ENCODE measurements at places on chromosomes 13 and 19.

GRCh38 chr19:23075031-23075733 is 41.6 kb upstream of the ZNF730 start:
- no peak for DNase-seq

DNA sequence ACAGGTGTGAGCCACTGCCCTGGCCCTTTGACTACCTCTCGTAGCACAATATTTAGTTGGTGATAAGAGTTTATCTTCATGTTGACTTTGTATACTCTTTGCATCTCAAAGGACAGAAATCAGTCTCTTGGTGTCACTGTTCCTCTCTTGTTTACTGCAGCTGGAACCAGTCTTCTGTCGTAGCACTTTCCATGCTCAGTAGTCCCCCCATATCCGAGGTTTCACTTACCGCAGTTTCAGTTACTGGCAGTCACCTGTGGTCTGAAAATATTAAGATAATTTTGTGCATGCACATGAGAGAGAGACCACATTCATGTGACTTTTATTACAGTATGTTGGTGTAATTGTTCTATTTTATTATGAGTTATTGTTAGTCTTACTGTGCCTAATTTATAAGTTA is 49.1 kb downstream of the WASF3 start:
- no peak for DNase-seq

DNA sequence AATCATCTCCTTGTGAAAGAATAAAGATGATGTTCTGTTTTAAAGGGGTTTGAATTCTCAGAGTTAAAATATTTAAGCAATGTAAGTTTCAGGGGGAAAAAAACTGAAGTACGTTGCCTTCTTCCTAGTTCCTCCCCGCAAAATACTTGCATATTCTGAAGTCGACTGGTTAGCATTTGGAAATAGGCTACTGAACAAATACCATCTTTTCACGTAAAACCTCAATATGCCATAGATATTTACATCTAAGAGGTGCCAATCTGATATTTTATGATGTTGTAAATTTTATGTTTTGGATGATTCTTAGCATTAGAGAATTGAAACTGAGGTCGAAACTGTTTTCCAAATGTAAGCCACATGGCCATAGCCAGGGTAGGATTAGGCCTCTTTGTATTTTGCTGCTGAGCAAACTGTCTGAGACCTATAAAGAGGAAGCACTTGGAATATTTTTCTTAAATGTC is 138.3 kb downstream of the FLT1 start:
- no peak for DNase-seq

DNA sequence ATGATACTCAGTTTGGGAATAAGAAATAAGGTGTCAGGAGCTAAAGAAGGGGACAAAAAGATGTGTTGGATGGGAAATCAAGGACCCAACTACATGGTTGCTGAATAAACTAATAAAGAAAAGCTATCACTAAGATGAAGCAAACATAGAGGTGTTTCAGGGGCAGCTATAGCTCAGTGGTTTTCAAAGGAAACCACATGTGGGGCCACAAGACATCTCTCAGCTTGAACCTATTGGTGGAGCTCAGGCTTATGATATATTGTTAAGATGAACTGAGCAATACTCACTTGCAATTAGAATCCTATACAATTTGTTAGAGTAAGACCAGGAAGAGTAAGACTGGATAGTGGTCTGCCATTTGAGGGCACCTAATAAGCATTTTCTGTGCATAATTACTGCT is 45.1 kb upstream of the SPRY2 start:
- no peak for DNase-seq

DNA sequence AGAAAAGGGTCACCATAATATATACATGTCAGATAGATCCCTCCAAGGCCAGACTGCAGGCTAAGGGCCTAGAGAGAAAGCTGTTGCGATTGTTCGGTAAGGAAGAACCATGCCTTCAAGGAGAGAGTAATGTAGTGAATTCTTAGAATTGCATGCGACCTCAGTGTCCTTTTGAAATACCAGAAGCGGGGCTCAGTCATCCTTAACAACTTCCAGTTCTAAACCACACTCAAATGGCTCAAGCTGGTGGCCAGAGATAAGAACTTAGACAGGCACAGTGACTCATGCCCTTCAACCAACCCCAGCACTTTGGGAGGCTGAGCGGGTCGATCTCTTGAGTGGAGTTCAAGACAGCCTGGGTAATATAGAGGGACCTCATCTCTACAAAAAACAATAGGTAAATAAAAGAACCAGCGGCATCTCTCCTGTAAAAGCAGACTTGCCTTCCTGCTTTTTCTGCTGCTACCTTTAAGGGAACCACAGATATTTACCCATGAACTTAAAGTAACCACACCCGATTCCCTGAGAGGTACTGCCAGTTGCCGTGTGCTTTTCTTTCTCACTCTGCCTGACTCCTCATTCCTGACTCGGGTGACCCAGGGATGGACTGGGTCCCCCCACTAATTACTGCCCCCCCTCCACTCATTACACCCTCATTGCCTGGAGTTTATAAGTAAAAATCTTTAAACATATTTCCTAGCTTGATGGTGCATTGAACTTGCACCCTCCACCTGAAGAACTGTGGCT is 15.4 kb upstream of the SIGLEC6 start:
- no peak for DNase-seq

DNA sequence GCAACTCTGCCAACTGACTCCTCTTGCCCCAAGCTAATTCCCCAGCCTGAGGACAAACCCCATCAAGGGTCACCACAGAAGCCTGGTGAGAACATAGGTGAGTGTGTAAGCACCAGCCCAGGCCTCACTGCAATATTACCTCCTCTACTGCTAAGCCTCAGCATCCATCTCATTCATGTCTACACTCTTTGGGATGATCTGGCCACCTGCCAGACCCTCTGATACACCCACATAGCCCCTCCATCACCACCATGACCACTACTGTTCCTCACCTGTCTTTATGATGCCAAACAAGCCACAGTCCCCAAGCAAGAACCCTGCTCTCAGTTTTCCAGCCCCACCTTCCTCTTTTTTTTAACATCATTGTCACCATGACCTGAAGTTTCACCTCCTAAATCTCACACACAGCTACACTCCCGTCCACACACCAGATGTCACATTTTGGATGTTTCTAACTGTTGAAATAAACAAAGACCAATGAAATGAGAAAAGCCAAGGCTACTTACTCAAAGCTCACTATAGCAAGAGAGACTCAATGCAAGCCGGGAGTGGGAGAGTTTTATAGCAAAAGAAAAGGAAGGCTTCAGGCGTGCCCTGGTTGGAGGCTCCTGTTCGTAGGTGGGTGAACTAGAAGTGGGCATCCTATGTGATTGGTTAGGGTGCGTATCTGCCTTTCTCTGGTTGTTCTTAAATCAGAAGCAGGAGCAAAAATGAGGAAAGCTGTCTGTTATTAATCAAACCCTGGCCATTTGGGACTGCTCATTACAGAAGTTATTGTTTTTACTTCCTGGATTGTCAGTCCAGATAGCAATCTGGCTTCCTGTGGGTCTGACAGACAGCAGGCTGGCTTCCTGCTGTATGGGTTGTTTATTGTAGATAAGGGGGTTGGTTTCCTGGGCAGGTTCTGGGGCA is 2.0 kb downstream of the ZNF792 start:
- DNase-seq: no peak

DNA sequence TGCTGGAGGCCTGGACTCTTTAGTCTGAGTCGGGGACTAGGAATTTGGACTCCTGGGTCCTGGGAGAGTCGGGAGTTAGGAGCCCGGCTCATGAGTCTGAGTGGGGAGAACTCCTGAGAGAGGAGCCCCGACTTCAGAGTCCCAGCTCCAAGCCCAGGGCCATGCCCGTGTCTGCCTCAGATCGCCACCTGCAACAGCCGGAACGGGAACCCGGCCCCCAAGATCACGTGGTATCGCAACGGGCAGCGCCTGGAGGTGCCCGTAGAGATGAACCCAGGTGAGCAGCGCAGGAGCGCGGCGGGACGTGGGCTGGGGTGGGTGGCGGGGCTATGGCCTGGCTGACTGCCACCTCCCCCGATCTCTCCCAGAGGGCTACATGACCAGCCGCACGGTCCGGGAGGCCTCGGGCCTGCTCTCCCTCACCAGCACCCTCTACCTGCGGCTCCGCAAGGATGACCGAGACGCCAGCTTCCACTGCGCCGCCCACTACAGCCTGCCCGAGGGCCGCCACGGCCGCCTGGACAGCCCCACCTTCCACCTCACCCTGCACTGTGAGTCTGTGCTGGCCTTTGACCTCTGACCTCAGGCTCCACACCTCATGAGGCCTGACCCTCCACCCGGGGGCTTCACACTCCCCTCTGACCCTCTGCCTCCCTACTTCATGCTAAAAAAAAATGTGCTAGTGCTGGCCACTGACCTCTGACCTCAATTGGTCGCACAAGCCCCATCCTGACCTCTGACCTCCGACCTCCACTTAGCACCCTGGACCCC is 4.4 kb downstream of the BCAM start:
- no peak for DNase-seq

- DNase-seq: no peak
These were observed 34.8 kb downstream of the FOXO1 start for GRCh38 chr13:40631605-40632004.

GRCh38 chr19:51751655-51752054 is at the start of gene FPR1:
Gene FPR1 (minus strand): TSS chr19:51751878. CDS start chr19:51746994, 4,884 bp downstream.
- DNase-seq: no peak

DNA sequence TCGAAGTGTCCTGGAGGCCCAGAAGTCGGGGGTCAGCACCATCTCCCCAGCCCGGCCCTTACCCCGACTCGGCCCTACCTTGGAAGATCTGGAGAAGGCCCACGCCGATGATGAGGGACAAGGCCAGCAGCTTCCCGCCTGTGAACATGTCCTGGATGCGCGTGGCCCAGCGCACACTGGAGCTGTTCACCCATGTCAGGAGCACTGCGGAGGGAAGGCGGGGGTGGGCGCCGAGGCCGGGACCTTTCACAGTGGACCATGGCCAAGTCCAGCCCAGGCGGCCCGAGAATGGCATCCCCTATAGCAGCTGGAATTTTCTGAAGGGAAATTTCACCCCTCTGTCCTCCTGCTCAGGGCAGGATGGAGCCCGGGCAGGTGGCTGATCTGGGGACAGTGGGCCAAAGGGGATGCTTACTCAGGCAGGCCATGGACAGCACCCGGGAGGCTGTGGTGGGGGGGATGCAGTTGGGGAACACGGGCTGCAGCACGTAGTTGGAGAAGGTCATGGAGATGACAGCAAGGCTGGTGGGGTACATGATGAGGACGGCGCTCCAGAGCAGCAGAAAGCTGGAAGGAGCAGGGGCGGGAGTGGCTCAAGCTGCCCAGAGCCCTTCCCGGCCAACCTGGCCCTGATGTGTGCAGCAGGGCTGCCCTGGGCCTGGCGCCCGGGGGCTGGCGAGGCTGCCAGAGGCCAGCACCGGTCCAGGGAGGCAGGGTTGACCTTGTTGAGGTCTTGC is 13.0 kb downstream of the SLC7A10 start:
- DNase-seq: no peak

DNA sequence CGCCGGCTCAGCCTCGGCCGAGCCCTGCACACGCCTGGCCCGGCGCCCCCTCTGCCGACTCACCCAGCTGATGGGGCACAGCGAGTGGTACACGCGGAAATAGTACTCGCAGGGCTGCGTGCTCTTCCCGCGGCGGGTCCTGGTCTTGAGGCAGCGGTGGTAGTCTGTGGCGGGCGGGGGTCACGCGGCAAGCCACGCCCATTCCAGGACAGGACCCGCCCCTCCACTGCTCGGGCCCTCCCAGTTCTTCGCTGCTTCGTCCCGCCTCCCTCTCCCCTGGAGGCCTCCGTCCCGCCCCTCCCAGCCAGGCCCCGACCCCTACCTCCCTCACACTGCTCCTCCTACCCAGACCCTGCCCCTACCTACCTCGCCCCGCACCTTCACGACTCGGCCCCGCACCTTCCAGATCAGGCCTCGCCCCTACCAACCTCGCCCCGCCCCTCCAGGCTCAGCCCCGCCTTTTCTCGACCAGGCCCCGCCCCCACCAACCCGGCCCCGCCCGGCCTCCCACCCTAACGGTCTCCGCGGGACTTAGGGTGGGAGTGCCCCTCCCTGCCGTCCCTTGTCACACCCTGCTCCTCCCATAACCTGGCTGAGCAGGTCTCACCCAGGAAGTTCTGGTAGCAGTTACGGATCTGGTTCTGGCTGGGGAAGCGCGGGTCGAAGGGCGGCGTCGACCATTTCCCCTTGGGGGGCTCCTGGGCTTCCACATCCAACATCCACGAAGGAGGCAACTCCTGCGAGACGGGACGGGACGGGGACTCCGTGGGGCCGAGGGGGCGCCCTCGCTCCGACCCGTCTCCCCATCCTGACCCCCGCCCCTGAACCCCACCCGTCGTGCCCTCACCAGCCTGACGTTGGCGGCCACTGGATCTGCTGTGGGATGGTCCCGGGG is 469 bp downstream of the COX6B2 start:
- DNase-seq: peak; percentile 33

DNA sequence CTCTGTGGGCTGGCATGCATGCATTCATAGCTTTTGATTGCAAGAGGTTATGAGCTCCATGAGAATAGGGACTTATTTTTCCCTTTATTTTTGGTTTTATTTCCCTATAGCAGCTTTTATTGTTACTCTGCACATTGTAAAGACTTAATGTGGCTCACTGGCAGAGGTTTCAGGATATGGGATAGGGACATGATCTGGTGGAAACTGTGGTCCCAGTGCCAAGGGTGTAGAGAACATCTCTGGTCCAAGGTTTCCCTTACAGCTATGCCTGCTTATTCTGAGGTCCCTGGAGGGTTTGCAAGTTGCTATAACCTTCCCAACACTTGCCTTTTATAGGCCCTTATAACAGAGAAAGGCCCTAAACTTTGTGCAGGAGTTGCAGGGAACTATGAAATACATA is 33.6 kb downstream of the LMO7 start:
- DNase-seq: no peak

GRCh38 chr19:51407511-51408131 is 9.8 kb downstream of the SIGLEC10 start:
- DNase-seq: no peak

- no peak for DNase-seq
These were observed 922 bp downstream of the EBPL start for GRCh38 chr13:49690133-49690994.

- no peak for DNase-seq
These were observed 41.0 kb upstream of the ZNF91 start for GRCh38 chr19:23436318-23436717.

DNA sequence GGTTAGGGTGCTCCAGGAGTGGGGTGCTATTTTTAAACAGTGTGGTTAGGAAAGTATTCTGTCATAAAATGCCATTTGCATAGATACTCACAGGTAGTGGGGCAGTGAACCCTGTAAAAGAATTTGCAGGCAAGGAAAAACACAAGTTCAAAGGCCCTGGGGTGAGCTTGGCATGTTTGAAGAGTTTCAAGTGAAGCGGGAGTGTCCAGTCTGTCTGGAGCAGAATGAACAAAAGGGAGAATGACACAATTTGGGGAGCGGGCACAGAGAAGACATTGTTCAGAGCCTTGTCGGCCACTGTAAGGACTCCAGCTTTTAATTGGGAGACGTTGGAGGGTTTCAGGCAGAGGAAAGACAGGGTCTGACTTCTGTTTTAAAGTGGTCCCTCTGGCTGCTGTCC is 2.8 kb downstream of the GRWD1 start:
- DNase-seq: no peak

GRCh38 chr19:44435441-44435840 is 12.8 kb downstream of the ZNF229 start:
- no peak for DNase-seq

DNA sequence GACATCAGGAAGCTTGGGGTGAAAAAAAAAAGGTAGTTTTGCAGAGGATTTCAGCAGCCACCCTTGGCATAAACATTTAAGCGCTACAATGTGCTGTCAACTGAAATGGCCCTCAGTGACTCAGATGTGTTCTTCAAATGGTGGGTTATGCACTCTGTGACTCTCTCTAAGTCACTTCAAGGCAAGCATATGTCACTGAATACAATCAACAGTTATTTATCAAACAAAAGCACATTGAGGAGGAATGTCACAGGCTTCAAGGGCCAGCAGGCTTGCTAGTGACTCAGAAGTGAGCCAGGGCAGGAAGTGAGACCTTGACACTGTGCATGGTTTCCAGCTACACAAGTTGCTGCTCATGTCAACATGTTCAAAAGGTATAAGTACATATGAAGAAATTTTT is 523.7 kb upstream of the HTR2A start:
- no peak for DNase-seq
